ENCODE measurements at places on chromosomes 11 and 22.

- no peak for DNase-seq
Measured at GRCh38 chr11:86675017-86675416, 2.6 kb upstream of the ME3 start.

DNA sequence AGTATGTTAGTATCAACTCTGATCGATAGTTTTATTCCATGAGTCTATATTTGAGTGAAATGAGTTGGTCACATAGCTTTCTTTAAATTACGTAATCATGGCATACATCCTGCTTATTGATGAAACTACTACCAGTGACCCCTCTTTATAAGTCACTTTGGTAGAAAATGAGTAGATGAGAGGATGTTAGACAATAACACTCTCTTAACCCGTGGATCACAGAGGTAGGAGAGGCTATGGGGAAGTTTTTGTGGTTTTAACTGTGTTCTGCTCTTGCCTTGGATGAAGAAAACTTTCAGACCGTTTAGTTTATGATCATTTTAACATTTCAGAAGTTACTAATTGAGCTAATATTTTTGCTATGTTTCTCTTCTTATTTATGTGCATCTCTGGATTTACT lies 34.0 kb downstream of the TBCEL start:
- no peak for DNase-seq

DNA sequence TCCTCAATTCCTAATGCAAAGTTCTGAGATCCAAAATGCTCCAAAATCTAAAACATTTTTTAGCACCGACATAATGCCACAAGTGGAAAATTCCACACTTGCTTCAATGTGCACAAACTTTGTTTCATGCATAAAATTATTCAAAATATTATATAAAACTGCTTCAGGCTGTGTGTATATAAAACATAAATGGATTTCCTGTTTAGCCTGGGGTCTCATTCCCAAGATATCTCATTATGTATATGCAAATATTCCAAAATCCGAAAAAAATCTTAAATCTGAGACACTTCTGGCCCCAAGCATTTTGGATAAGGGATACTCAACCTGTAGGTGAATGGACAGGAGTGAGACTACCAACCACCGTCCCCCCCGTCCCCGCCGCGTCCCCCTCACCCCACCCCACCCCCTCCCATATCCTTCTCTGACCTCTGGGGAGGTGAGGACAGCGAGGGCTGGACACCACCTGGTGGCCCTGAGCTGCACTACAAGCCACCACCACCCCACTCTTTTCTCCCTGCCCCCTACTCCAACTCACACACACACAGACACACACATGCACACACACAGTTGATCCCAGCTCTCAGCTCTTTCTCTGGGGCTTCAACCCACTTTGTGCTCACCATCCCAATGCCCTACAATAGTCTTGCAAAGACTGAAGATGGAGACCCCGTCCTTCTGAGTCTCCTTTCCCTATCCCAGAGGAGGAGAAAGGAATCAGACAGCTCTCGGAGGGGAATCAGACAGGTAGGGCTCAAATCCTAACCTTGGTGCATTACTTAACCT lies 101.0 kb downstream of the PDE2A start:
- no peak for DNase-seq

DNA sequence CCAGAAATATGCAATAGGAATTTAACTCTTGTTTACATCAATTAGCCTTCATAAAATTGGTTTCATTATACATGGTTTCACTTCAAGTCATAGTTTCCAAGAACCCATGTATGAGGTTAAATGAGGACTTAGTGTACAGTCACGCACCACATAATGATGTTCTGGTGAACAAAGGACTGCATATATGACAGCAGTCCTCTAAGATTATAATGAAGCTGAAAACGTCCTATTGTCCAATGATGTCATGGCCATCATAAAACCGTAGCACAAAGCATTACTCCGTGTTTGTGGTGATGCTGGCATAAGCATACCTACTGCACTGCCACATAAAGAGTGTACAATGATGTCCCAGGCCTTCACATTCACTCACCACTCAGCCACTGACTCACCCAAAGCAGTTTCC lies 31.1 kb downstream of the SMCO4 start:
- DNase-seq, result no peak

DNA sequence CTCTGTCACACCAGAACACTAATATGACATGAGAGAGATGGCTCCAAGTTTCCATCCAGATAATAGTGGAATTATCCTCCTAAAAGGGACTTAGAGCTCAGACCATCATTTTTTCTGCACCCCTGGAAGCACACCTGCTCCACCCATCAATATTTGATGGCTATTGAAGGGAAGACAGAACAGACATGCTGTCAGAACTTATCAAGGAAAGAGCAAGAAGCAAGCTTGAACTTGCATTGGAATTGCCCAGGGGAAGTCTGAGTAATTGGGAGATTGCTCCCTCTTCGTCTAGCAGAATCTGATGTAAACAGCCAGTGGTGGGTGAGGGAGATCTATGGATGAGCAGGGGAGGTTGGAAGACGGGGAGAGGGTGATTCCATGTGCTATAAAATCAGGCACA lies 874.4 kb upstream of the TENM4 start:
- DNase-seq, result no peak

DNA sequence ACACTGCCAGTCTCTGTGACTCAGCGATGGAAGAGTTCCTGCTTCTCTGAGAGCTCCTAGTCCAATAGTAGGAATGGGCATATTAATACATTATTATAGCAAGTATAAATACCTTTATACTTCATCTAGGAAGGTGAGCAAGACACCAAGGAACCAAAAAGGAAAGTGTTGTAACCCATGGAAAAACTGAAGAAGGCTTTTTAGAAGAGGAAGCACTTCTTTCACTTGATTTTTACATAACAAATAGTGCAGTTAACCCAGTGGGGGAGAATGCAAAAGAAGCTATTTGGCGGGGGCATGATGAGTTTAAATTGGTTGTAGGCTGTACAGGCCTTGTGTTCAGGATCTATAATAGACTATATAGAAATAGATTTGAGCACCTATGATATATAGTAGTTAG lies 31.2 kb upstream of the C11orf87 start:
- DNase-seq, result peak; percentile 35

GRCh38 chr11:45155058-45155551 lies 8.7 kb downstream of the PRDM11 start:
- DNase-seq, result no peak

DNA sequence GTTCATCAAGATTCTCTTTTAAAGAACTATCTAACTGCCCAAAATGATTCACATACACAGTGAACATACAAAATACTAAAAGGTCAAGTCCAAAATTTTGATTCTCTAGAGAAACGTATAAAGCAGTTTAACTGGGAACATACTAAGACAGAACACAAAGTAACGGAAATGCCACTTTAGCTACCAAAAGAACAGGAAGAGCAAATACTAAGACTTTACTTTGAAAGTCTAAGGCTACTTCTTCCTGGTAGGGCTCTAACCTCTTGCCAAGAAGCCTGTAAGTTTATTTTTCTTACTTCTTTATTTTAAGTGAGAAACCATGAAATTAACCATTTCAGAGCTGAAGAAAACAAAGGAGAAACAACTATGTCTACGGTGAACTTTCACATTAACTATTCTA lies 6.2 kb downstream of the PICALM start:
- no peak for DNase-seq

DNA sequence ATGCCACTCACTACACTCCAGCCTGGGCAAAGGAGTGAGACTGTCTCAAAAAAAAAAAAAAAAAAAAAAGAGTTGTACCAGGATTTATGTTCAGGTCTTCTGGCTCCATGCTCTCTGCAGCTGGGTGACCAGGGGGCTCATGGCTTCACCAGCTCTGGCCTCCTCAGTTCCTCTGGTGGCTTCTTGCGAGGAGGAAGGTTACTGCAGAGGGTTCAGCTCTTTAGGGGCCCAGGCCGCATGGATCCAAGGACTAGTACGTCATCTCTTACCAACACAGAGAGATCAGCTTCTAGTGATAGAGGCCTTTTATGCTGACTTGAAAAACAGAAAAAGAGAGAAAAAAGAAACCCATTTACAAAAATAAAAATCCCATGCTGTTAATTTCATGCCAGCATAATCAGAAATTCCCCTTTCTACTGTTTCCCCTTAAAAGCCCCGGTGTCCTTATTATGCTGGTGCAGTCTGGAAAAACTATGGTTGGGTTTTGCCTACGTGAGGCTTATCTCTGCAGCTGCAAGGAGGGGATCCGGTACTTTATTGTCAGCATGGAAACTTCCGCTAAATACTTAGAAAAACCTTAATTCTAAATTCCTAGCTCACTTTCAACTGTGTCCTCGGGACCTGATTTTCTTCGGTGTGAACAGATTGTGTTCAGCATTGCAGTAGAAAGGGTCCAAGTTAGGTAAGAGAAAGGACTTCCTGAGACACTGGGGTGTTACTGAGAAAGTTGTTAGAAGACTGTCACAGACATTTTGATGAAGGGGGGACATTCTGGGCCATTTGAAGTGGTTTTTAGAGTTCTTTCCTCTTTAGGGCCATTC lies 13.7 kb downstream of the ZBTB16 start:
- no peak for DNase-seq

DNA sequence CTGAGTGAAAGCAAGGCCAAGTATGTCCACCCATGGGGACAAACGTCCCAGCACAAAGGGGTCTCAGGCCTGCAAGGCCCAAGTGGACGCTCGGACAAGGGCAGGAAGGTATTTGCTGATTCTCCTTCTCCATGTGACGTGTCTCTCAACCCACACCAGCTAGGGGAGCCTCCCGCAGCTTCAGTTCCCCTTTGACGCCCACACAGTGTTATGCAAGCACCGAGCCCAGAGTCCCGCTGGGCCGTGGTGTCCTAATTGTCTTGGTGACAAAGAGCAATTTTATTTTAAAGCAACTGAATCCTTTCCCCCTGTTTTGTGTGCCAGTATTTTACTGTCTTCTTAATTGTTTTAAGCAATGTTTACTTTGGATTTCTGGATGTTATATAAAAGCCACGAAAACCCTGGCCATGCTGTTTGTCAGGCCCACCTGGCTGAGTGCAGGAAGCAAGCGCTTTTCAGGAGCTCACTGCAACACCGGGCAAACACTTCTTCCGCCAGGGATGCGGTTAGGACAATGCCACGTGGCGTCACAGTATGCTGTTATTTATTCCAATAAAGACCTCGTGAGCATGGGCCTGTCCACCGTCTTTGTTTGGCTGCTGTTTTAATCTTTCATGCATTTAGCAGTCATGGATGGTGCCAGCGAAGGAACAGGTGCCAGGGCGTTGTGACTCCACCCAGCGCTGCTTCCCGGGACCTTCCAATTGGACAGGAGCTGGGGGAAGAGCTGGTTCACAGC lies 8.2 kb upstream of the PARVG start:
- DNase-seq, result no peak

DNA sequence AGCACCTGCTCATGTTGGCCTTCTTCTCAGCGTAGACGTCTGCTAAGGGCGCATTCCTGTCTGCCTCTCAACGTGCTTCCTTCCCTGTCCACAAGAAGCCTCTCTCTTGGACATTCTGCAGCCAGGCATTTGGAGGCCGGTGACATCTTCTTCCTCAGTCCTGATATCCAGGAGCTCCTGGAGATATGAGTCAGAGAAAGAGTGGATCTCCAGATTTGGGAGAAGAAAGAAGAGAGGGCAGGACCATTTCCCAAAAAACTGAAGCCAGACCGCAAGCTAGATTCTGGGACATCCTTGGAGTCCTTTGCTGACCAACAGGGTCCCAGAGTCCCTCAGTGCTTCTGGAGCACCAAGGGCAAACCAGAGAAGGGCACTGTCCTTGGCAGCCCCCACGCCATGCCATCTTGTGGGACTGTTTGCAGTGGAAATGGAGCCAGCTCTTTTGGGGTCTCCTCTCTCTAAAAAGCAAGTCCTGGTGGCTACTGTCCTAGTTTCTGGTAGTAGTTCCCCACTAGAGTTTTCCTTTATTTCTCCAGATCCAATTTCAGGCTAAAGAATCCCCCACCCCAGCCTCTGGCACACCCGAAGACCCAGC lies 36.1 kb upstream of the SYT13 start:
- no peak for DNase-seq

GRCh38 chr11:134401825-134402809 lies 9.9 kb downstream of the B3GAT1 start:
- no peak for DNase-seq

- DNase-seq, result no peak
Measured at GRCh38 chr22:49573109-49573765, 254.4 kb downstream of the BRD1 start.

- no peak for DNase-seq
Measured at GRCh38 chr22:17874231-17874905, 100.1 kb upstream of the BID start.

DNA sequence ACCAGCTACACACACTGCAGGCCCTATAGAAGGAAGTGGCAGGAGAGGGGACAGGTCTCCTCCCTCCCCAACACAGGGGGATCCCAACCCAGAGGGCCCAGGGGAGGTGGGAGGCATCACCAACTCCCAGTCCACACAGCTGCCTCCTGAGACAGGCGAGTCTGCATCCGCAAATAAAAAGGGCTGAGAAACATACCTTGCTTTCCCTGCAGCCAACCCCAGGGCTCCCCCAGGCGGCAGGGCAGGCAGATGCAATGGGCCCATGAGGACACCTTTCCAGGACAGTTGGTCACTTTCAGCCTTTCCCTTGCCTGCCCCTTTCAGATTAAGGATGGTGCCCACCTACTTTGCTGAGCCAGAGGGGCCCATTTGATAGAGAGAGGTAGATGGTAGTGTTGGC lies 180.0 kb downstream of the BRD1 start:
- DNase-seq, result no peak

DNA sequence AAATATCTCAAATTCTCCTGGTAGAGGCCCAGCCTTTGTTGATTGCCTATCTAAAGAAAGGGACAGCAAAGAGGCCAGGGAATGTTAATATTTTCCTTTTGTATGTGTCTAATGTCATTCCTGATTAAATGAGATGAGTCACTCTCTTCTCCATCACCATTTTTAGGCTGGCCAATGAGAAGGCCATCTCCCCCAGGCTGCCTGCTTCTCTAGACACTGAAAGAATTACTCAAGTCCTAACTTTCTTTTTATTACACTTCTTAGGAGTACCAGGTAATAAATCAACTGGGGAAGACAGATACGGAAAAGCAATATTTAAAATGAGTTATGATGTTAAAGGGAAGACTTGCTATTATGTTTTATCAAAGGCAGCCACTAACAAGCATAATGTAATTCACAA lies 259.2 kb upstream of the SORL1-AS1 start:
- no peak for DNase-seq

- no peak for DNase-seq
Measured at GRCh38 chr22:48331266-48331665, 1496.4 kb downstream of the BRD1 start.

- DNase-seq, result peak; percentile 75
Measured at GRCh38 chr11:122853971-122854446, 15.7 kb downstream of the CRTAM start.

DNA sequence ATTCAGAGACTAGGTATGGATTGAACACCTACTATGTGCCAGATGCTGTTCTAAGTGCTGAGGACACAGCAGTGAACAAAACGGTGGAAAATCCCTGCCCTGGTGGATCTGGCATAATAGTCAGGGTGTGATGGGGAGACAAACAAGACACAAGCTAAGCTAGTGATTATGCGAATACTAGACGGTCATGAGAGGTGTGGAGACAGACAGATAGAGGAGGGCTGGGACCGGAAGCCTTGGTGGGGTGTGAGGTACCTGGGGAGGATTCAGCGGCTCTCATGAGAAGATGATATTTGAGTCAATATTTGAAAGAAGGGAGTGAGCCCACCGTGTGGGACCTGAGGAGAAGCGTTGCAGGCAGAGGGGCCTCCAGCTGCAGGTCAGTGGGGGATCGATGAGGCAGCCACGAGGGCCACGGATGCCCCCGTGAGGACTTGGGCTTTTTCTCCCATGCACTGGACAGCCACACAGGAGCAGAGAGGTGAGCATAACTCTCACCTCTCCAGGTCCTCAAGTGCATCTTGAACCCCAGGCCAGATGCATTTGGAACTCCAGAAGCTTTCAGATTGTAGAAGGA lies 4.7 kb downstream of the CD5 start:
- no peak for DNase-seq

All from iPS DF 19.7 (cell line).